ENCODE measurements at places on chromosomes 7 and 10.

GRCh38 chr7:116984511-116984910, 31.2 kb downstream of the ST7 start:
- DNase-seq, result no peak

GRCh38 chr7:157682064-157682945, 345.5 kb downstream of the DNAJB6 start:
- no peak for DNase-seq

GRCh38 chr7:20331910-20332813, 1.5 kb downstream of the ITGB8 start:
- no peak for DNase-seq

- DNase-seq, result no peak
Measured at GRCh38 chr7:14639329-14639728, 263.2 kb downstream of the DGKB start.

GRCh38 chr7:91149341-91150246, 114.6 kb upstream of the FZD1 start:
- no peak for DNase-seq

- no peak for DNase-seq
Measured at GRCh38 chr10:130557181-130557845, 421.1 kb downstream of the GLRX3 start.

GRCh38 chr7:102424129-102424551, 9.2 kb upstream of the ORAI2 start:
- no peak for DNase-seq

GRCh38 chr7:26850193-26850651, 14.2 kb downstream of the SKAP2 start:
- no peak for DNase-seq

DNA sequence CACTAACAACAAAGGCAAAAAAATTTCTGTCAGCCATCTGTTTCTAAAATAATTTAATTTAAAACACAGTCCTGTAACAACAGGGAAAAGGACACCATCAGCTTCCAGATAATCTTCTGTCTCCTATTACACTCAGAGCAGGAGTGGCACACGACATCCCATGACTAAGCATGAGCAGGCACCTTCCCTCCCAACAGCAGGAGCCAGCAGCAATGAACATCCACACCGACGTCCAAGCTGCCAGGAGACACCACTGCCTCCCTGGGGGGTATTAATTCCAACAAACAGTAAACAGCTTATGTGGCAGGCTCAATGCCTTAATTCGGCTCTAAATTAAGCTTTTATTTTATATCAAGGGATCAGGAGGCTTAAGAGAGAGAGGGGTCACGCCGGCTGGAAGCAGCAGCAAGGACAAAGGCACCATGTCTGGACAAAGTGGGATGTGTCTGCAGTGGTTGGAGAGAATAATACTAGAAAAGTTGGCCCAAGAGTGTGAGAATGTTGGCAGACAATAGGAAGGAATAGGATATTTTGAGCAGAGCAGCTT, 45.7 kb downstream of the KIAA1549 start:
- DNase-seq, result no peak
